ENCODE measurements at places on chromosomes 1 and 21.

GRCh38 chr1:78619803-78620579 lies at the start of gene IFI44L:
TSS of gene IFI44L (plus strand) at chr1:78620448. CDS start at chr1:78627916, 7,468 bp downstream.
- DNase-seq, result peak; percentile 92

- DNase-seq, result no peak
These were observed 81.0 kb upstream of the PLD5 start for GRCh38 chr1:242605521-242605920.

- no peak for DNase-seq
These were observed 381.8 kb downstream of the NPHP4 start for GRCh38 chr1:5610432-5610831.

- DNase-seq, result no peak
These were observed 16.2 kb upstream of the EVA1B start for GRCh38 chr1:36339615-36340014.

- DNase-seq, result no peak
These were observed 262.6 kb downstream of the SIPA1L2 start for GRCh38 chr1:232367293-232367692.
